Omental fat pad (tissue), 4 donors: ENCODE measurements at places on chromosomes 3 and 15. TPM values are rescaled to one million over a fixed set of nuclear protein-coding genes. Genes with fewer than 3 reads are reported as not detected.
A peak's percentile ranks its signal among the peaks of the same experiment; 100 is the strongest.

- no peak for DNase-seq
Observed at GRCh38 chr3:152026033-152026556, 152.7 kb downstream of the SUCNR1 start.

Gene CCR2
- total RNA-seq, result 1.3 TPM

- DNase-seq, result no peak
Observed at GRCh38 chr15:57505949-57506391, 85.7 kb upstream of the MYZAP start.

GRCh38 chr3:143693506-143693905 lies 154.8 kb downstream of the SLC9A9 start:
- no peak for DNase-seq

GRCh38 chr3:155995525-155996370 lies 124.6 kb upstream of the KCNAB1 start:
- no peak for DNase-seq

DNA sequence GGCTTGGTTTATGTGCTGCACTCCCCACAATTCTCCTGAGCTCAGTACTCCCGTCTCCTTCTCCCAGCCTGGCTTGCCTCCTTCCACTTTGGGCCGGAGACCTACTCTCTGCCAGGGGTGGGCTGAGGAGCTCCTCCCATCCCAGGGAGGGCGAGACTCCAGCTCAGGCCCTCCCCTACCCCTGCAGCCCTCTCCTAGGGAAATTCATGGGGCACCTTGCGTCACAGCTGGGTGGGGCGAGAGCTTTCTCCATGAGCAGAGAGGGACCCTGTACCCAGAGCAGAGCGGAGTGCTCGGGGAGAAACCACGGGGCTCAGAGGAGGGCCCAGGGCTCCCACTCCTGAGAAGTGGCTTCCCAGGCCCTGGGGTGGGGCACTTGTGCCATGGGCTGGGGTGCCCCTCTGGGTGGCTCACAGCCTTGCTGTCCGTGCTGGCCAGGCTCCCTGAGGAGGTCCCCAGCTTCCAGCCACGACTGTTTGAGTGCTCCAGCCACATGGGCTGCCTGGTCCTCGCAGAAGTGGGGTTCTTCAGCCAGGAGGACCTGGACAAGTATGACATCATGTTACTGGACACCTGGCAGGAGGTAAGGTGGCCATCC lies 13.3 kb downstream of the VILL start:
- no peak for DNase-seq

Gene GABRR3
- not detected for total RNA-seq

Gene ZNF639
- 31.8 TPM for total RNA-seq

GRCh38 chr15:101138086-101138660 lies 113.7 kb downstream of the CHSY1 start:
- no peak for DNase-seq

GRCh38 chr3:134068429-134068828 lies 38.7 kb upstream of the SLCO2A1 start:
- no peak for DNase-seq

GRCh38 chr3:70873686-70874085 lies 561.2 kb upstream of the MDFIC2 start:
- no peak for DNase-seq

GRCh38 chr3:115218859-115219258 lies 71.8 kb upstream of the ZBTB20 start:
- no peak for DNase-seq

DNA sequence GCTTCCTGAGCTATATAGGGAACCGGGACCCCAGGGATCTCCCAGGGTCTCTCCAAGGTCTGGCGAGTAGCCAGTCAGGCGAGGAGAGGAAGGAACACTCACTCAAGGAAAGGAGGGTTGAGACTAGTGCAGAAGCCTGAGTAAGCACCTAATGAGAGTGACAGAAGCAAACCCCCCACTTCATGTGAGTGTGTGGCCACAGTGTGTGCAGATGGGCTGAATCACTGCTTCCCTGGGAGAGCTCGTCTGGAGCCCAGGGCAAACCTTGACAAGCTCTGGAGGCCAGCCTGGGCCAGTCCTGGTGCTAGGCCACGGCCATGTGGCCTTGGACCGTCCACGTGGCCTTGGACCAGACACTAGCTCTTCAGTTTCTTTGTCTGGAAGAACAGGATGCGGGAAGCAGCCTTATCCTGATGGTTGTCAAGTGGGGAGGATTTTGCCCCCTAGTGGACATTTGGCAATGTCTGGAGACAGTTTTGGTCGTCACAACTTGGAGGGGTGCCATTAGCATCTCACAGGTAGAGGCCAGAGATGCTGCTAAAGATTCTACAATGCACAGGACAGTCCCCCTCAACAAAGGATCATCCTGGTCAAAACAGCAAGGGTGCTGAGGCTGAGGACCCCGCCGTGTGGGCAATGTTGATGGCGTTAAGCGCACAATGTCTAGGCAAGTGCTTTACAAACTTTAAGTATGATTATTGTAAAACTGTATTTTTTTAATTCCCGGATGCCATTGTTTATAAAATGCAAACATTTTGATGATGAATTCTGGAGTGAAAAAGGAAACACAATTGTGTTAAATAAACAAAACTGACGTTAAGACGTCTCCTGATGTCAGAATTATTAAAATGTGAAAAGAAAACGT lies 34.8 kb upstream of the CTSH start:
- peak; percentile 42 for DNase-seq

GRCh38 chr15:56817321-56818080 lies 84.2 kb upstream of the ZNF280D start:
- DNase-seq, result no peak

DNA sequence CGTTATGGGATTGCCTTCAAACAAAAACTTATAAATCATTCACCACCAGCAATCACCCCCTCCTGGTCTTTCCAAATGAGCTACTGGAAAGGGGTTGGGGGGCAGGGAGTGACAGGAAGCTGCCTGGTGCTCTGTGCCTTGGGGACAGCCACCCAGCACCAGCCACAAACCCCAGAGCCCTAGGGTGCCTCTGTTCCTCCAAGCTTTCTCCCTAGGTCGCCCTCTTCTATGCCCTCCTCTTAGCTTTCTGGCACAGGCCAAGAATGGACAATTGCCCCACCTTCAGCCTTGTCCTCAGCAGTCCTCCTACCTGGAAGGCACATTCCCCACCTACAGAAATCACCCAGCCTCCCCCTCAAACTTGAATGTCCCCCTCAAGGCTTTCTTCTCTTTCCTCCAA lies 3.3 kb downstream of the OXTR start:
- no peak for DNase-seq

Gene CYP1A1
- total RNA-seq, result 3.6 TPM

- no peak for DNase-seq
Observed at GRCh38 chr3:143332026-143332425, 212.5 kb downstream of the CHST2 start.

- DNase-seq, result no peak
Observed at GRCh38 chr15:67980171-67980570, 73.9 kb upstream of the PIAS1 start.

- no peak for DNase-seq
Observed at GRCh38 chr3:107943786-107944523, 146.9 kb downstream of the CD47 start.

- no peak for DNase-seq
Observed at GRCh38 chr15:65612949-65613744, 2.2 kb upstream of the INTS14 start.

Gene SNURF
- 5.8 TPM for total RNA-seq

Gene ATP13A4
- 0.36 TPM for total RNA-seq

- no peak for DNase-seq
Observed at GRCh38 chr3:53092942-53093341, 37.3 kb downstream of the RFT1 start.

- DNase-seq, result no peak
Observed at GRCh38 chr15:61410662-61411061, 181.6 kb upstream of the RORA start.

DNA sequence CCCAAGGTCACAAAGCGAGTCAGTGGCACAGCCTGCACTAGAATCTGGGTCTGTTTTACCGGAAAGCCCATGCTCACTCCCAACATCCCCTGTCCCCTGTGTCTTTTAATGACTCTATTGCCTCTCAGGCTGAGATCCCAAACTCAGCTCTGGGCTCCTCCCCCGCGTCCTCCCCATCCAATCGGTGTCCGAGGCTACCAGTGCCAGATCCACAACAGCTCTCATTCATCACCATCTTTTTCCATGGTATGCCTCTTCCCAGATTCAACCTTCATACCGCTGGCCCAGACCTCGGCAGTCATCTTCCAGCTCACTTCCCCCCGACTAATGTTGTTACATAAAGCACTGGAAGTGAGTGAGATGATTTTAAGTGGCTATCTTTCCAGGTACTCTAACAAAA lies 16.1 kb upstream of the KY start:
- no peak for DNase-seq

DNA sequence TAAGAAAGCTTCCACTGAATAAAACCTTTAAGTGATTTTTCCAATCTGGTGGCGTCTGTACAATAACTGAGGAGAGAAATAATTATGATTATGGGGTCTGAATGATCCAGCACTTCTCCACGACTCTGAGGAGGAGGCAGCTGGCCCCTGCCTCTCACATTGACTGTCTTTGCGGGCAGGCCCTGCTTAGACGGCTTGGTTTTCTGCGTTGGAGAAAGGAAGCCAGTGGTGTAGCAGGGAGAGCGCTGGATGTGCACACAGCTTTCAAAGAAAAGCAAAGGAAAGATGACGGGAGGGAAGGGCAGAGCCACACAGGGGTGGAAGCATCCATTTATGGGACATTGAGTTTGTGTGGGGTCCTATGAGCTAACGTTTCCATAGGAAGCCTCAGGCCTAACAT lies 62.5 kb downstream of the MGLL start:
- DNase-seq, result no peak

- no peak for DNase-seq
Observed at GRCh38 chr15:70495991-70496599, 267.3 kb downstream of the UACA start.

Gene FGD5
- total RNA-seq, result 18.8 TPM

DNA sequence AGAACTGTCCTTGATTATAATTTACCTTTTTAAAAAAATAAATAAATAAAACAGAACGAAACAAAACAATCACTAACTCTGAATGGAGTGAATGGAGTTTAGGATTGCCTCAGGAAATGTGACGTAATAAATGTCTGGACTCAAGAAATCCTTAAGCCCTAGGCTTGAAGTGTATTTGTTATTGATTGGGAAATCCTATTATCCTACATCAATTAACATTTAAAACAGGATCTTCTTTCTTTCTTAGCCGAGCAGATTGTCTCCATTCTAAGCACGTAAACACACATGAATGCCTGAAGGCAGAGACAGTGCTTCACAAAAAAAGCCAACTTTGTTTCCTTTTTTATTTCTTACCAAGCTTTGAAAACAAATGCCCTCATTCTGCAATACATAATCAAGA lies 33.4 kb downstream of the KAT2B start:
- DNase-seq, result no peak

DNA sequence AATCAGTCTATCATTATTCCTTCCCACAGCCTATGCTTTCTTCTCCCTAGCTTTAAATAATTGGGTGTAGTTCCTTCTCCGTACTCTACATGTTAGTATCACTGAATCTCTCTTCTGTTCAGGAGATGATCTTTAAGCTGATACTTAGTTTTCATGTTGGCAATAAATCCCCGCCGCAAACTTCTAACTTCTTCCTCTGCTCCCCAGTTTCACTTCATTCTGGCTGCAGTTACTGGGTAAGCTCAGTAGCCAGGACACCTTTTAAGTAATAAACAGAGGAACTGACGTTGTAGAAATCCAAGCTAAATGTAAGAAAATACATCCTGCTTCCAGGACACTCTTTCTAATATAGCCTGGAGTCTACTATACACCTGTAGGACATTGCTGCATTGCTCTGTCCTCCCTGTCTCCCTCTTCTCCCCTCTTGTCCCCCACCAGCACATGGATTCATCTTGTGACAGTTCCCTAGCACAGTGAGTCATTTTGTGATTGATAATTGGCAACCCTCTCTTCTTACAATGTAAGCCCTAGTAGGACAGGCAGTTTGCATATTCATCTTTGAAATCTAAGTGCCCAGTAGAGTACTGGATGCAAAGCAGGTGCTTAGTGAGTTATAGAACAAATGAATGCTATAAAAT lies 598.2 kb downstream of the UNC13C start:
- no peak for DNase-seq

- DNase-seq, result no peak
Observed at GRCh38 chr3:41346698-41347270, 147.5 kb downstream of the CTNNB1 start.

GRCh38 chr3:134357914-134358811 lies 16.1 kb downstream of the AMOTL2 start:
- no peak for DNase-seq

GRCh38 chr3:1010228-1010627 lies 82.6 kb upstream of the CNTN6 start:
- no peak for DNase-seq

Gene CAMKV
- not detected for total RNA-seq

DNA sequence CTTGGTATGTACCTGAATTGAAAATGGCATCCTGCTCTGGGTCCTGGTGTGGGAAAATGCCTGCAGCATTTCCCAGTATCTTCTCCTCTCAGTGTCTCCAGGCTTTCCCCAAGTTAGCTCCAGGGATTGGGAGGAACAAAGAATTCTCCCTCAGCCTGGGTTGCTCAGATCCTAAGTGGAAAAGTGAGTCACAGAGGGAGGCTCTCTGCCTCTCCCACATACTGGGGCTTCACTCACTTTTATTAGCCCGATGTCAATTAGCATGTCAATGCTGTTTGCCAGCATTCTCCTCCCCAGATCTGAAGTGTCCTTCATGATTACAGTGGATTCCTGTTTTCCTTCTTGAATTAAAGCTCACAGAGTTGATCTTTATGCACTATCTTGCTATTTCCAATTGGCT lies 655.0 kb downstream of the EPHA3 start:
- no peak for DNase-seq
